ENCODE measurements at places on chromosomes 7 and 10.

DNA sequence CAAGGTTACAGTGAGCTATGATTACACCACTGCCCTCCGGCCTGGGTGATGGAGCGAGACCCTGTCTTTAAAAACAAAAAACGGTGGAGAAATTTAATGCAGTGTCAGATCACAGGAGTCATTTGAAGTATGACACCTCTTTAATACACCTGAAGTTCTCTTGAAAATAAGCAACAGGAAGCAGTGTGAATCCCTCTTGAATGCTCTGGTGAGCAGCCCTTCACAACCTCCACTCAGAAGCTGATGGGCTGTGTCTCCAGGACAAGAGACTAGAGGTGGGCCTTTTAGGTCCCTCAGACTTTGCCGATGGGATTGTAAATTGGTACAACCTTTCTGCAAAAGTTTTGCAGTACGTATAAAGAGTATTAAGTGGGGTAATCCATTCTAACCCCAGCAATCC is 50.1 kb downstream of the CYP26A1 start:
- DNase-seq: no peak

GRCh38 chr7:31516680-31517502 is 3.0 kb downstream of the ITPRID1 start:
- DNase-seq: no peak

DNA sequence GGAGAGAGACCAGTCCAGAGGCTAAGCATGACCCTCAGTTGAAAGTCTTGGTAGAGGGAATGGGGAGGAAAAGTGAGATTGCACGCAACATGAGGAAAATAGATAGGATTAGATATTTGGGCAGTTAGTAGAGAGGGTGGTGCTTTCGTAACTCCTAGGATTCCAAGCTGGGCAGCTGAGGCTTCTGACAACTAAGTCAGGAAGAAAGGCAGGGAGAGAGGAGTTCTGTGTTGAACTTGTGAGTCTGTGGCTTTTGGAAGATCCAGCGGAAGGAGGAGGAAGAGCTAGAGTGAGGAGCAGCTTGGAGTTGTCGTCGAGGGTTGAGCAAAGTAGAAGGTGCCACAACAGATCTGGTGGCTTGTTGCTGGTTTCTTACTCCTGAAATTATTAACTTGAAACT is 21.8 kb downstream of the CUL1 start:
- DNase-seq: no peak

DNA sequence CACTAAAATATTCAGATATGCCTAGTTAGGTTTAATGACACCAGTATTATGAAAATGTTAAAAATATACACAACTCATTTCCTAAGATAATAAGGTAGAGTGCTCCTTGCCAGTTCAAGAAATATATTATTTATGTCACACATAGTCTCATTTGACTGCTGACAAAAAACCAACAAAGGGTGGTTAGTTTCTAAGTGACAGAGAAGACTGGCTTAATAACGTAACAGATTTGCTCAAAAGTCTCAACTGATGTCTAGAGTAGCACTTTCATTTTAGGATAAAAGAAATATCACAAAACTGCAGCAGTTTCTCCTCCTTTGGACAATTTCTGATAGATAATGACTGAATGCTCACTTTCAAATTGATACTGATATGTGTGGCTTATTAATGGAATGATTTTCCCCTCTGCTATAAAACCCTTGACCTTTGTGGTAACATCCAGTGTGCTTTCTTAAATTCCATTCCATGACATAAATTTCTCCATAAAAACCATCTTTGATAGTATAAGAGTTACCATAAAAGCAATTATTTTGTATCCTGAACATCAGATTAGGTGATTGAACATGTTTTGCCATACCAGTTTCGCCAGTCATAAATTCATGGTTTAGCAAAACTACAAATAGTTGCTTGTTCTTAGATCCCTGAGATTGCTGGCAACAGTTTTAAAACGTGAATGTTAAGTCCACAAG is 94.2 kb downstream of the NRBF2 start:
- no peak for DNase-seq

GRCh38 chr10:47359101-47359500 is 10.9 kb downstream of the RBP3 start:
- DNase-seq: no peak

DNA sequence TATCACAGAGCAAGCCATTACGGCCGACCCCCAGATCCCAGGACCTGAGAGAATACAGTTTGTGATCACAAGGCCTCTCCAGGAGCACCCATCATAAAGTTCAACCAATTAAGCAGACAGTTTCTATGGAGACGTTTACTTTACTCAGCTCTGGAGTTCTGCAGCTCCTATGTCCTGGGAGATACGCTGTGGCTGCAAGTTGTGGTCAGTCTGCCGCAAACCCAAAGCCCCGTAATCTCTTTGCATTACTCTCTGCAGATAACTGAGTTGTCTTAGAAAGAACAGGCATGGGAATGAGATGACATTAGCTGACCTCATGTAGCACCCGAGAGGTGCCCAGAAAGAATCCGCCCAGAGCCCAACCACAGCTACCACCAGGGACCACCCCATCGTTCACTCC is 305.1 kb downstream of the FGFR2 start:
- DNase-seq: no peak

DNA sequence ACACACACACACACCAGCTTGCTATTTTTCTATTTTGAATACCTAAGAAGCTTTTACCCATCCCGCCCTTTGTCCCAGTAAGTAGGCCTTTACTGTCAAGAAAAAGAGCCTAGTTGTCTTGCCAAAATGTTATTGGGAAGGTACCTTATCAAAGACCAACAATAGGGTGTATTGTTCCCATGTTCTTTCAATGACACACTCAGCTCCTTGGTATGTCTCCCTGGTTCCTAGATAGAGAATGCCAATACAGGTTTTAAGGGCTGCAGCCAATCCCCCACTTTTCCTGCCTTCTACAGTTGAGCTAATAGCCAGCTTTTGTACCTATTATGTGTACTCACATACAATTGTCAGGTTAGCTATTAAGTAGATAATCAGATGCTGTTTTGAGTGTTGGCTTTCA is 92.0 kb upstream of the LRRTM3 start:
- DNase-seq: no peak

DNA sequence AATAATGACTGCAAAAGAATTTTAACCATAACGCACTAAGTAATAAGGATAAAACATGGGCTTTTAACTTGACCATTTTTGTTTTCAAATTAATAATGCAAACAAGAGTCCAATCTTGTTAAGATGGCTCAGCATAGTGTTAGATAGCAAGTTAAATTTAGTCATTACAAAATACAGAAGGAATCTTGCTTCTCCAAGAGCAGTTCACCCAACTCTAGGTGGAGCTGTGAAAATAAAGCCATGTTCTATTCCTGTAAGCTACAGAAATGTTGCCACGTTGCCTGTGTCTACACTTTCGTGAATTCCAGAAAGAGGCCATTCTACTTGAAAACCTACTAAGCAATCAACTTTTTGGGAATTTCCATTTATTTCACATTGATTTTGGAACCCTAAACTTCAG is 191.9 kb downstream of the SFMBT2 start:
- no peak for DNase-seq
